ENCODE measurements at places on chromosomes 7 and 10.
A peak's percentile ranks its signal among the peaks of the same experiment; 100 is the strongest.

- DNase-seq, result no peak
Observed at GRCh38 chr7:98252425-98253054, 508 bp upstream of the TECPR1 start.

DNA sequence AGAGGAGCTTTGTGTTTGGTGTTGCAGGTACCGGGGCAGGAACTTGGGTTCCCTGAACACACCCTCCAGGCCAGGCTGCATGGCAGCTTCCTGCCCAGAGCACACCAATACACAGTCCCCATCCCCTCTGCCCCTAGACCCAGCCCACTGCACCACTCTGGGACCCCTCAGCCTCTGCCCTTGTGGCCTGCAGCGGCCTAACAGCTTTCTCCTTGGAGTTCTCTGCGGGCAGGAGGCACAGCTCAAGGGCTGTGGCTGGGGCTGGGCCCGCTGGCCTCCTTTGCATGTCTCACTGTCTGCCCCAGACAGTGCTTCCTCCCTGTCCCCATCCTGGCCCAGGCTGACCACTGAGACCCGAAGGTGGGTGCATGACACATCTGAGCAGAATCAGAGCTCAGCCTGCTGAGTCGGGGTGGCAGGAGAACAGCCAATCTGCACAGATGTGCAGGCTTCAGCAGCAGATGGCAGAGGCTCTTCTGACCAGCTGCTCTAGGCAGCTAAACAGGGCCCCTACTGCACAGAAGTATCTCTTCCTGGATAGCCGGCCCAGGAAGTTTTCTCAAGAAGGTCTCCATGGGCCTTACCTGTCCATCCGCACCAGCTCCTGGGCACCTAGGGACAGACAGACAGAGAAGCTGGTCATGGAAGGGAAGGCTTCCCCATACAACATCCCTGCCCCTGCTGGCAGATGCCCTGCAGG lies 20.8 kb downstream of the VSIR start:
- DNase-seq, result no peak

- DNase-seq, result no peak
Observed at GRCh38 chr10:97729014-97729413, 7.9 kb upstream of the ZFYVE27 start.

DNA sequence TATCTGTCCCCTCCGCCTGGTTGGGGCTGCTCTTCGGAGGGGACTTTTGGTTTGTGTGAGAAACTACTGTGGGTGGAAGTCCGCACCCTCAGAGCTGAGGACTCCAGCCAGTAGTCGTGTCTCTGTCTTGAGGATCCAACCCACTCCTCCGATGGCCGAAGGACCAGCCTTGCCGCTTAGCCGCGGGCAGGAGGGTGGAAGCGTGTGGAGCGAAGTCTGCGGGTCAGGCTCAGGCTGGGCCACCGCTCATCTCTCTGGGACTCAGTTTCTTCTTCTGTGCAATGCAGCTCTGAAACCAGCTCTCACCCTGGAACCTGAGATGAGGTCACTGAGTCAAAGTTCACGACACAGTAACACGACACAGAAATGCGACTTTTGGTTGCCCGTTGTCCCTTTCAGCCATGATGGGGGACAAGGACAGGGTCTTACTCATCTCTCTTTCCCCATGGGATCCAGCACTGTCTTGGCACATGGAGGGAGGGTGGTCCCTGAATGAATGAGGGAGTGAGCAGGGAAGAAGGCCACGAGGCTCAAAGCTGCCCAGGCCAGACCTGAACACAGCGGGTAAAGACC lies 133.3 kb upstream of the PODXL start:
- no peak for DNase-seq

- no peak for DNase-seq
Observed at GRCh38 chr7:138000081-138000701, 1.7 kb downstream of the CREB3L2 start.

DNA sequence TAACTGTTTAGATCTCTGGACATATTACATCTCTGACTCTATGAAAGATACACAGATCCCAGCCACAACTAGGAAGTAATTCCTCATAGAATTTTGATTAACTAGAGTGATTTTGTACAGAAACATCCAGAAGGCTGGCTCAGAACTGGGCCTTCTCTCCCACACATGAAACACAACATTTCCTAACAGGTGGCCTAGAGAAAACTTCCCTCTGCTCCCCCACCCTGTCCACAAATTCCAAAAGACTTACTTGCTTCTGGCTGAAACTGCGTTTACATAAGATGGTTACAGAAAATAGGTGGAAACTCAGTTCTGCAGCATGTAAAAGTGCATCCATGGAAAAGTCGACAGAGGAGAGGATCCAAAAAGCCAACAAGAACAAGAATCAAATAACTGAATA lies 132.9 kb downstream of the FZD1 start:
- DNase-seq, result no peak

- DNase-seq, result no peak
Observed at GRCh38 chr10:11285171-11285570, 267.5 kb downstream of the CELF2 start.

GRCh38 chr7:157464111-157464970 lies 127.5 kb downstream of the DNAJB6 start:
- DNase-seq, result no peak

DNA sequence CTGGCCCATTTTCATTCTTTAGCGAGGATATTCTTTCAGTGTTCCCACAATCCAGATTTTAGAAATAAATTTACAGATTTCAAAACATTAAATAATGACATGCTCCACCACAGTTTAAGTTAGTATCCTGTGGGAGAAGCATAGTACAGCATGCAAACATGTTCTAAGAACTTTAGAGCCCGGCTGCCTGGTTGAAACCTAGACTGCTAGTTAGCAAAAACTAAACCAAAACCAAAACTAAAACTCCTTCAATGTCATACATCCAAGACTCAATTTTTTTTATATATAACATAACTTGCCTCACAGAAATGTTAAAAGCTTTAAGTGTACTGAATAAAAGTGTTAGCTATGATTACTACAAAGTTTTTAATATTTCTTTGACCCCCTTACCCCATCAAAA lies 17.0 kb downstream of the TRA2A start:
- DNase-seq, result no peak

DNA sequence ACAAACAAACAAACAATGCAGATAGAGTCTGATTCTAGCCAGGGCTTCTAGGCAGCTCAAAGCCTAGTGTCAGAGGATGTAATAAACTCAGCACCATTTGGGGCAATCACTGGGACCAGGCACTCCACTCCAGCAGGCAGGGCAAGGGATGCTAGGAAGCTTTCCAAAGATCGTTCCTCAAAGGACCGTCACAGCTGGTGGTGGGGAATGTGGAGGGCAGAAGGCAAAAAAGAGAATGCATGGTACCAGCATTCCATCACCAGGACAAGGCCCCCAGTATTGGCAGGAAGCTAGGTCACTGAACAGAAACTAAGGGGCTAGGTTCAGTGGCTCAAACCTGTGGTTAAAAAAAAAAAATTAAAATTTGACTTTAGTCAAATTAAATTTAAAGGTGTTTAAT lies 94.2 kb downstream of the CUL2 start:
- DNase-seq, result no peak

DNA sequence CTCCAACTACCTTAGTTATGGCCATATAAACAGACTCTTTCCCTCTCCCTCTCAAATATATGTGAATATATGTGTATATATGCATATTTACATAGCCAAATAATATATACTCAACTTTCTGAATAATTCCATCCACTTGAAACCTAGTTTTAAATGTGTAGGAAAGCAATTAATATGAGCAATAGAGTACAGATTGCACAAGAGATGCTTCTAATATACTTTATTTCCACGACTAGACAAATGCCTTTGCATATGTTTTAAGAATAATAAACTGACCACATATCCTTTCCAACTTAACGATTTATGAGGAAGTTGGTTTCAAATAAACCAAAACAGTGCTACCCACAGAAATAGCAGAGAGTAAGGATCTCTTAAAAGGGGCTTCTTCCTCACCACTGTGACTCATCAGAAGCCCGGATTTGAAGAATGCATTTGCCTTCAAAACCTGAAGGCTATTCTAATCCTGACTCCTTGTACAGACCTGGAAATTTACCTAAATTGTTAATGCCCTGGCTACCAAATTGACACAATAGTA lies 266.3 kb downstream of the AHR start:
- no peak for DNase-seq

- DNase-seq, result no peak
Observed at GRCh38 chr7:51175316-51175991, 141.2 kb downstream of the COBL start.

DNA sequence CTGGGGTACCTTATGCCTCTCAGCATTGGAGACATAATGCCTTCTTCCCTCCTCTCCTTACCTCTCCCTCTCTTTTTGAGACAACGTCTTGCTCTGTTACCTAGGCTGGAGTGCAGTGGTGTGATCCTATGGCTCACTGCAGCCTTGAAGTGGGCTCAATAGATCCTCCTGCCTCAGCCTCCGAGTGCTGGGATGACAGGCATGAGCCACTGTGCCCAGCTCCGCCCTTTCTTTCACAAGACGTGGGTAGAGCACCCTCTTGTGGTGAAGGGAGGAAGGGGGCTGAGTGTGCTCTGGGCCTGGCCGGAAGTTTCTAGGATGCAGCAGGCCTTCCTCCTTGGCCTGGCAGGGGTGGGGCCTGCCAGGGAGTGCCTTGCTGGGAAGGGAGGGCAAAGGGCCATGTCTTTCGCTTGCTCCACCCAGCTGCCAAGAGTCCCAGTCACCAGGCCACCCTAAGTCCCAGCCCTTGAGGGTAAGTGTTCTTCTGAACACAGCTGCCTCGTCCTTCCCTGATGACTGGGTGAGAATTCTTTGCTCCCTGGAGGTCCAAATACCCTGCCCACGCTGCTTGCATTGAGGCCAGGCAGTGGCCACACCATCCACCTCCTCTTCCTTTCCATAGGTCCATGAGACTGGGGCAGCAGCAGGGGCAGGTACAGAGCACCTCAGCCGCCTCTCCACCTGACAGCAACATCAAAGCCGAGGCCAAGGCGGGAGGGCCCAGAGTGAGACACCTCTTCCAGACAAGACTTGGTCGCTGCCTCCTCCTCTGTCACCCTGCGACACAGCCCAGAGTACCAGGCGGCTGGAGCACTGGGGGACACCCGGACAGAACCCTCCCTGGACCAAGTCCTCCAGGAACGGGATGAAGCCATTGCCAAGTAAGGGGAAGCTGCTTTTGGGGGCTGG lies 3.7 kb downstream of the ABHD11 start:
- peak; percentile 88 for DNase-seq

GRCh38 chr7:70694971-70695794 lies 436.8 kb upstream of the GALNT17 start:
- no peak for DNase-seq

DNA sequence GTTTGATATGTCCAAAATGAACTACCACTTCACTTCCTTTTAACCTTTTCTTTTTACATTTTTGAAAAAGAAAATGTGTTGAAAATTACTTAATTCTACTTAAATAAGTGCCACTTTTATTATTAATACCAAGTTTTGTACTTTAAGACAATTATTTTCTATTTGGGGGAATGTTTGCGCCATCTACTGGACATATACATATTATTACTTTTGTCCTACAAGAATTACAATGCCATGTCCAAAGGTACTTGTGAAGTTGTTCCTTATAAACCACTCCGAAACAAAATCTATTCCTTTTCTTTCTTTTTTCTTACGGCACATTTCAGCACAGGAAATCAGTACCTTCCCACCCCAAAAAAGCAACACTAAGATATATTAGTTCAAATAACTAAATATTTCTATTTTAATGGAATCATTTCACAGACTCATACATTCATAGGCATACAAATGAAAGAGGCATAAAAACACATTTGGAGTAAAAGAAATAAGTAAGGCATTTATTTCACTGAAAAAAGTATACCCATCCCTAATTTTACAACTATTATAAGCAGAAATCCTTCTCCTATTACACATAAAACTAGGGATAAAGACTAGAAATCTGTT lies 169.9 kb downstream of the RNF133 start:
- DNase-seq, result no peak
